ENCODE measurements at places on chromosomes 2 and 18. TPM values are rescaled to one million over a fixed set of nuclear protein-coding genes. Genes with fewer than 3 reads are reported as not detected.

- no peak for DNase-seq
- no peaks in the 10 kb centered on the region for H3K36me3 ChIP-seq
- H3K27me3 ChIP-seq, result peaks cover 17% of the 10 kb centered on the region
- H3K4me3 ChIP-seq, result no peak overlapping the region
- H3K27ac ChIP-seq, result no peak overlapping the region
- H3K4me1 ChIP-seq, result no peaks in the 10 kb centered on the region
Measured at GRCh38 chr2:167935803-167936110, 311.6 kb downstream of the STK39 start.

GRCh38 chr2:23452853-23453420 lies 68.0 kb downstream of the KLHL29 start:
- H3K4me3 ChIP-seq, result no peak overlapping the region
- DNase-seq, result no peak
- no peaks in the 10 kb centered on the region for H3K36me3 ChIP-seq
- peaks cover 10% of the 10 kb centered on the region for H3K4me1 ChIP-seq
- H3K27ac ChIP-seq, result no peak overlapping the region

DNA sequence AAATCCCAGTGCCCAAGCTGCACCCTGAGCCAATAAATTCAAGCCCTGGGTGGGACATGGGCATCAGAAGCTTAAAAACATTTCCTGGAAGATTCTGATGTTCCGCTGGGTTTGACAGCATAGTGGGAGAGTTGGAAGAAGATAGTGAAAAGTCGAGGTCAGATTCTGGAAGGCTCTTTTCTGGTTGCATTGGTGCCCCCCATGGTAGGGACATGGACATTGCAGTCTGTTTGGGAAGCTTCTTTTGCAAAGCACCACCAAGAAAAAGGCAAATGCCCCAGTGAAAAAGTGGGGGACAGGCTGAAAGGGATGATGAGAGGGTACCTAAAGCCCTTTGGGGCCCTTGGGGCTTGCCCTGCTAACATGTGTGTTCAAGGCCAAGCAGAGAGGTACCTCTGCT lies 21.0 kb downstream of the MERTK start:
- no peak overlapping the region for H3K4me3 ChIP-seq
- no peaks in the 10 kb centered on the region for H3K36me3 ChIP-seq
- no peak overlapping the region for H3K27ac ChIP-seq
- no peaks in the 10 kb centered on the region for H3K27me3 ChIP-seq

GRCh38 chr2:150759531-150759930 lies 272.1 kb upstream of the RND3 start:
- DNase-seq, result no peak
- H3K4me1 ChIP-seq, result no peaks in the 10 kb centered on the region
- H3K27ac ChIP-seq, result no peak overlapping the region
- no peak overlapping the region for H3K4me3 ChIP-seq
- H3K36me3 ChIP-seq, result no peaks in the 10 kb centered on the region

DNA sequence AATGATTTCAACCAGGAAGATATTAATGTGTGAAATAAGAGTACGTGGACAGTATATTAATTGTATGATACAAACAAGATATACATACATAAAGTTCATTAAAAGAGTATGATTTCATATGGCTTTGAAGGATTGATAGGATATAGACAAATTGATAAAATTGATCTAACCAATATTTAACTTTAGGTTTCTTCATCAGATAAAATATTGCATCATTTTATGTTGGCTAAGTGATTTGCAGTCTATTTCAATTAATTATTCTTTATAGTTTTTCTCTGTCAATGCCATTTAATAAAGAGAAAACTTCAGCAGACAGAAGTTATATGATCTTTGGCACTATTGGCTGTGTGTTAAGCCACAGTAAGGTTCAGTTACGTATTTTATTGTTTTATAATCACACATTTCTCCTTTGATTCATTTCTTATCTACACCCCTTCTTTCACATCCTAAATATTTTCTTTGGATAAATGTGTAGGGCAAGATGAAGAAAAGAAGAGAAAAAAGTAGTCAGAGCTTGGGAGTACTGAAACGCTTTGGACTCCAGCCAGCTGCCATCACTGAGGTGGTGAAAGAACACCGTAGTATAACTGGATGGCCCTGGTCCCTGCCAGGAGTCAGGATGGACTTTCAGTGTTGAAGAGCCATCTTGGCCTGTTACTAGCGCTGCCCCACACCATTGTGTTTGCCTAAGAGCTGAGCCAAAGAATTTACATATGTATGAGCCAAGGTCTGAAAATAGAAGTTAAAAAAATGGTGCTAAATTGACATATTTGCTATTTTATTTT lies 9.8 kb upstream of the CPS1 start:
- H3K27ac ChIP-seq, result no peak overlapping the region
- no peaks in the 10 kb centered on the region for H3K4me1 ChIP-seq
- H3K36me3 ChIP-seq, result no peaks in the 10 kb centered on the region
- H3K27me3 ChIP-seq, result no peaks in the 10 kb centered on the region
- no peak overlapping the region for H3K4me3 ChIP-seq

The IL36A gene
- total RNA-seq, result not detected

All from PC-3 (cell line).